Cortex of kidney (tissue), 1 donor: ENCODE measurements at places on chromosomes 4 and X.

GRCh38 chrX:134622813-134623185 is 35.5 kb downstream of the PLAC1 start:
- DNase-seq, result no peak

- no peak for DNase-seq
Measured at GRCh38 chr4:189767941-189768340, 172.7 kb upstream of the FRG1 start.

DNA sequence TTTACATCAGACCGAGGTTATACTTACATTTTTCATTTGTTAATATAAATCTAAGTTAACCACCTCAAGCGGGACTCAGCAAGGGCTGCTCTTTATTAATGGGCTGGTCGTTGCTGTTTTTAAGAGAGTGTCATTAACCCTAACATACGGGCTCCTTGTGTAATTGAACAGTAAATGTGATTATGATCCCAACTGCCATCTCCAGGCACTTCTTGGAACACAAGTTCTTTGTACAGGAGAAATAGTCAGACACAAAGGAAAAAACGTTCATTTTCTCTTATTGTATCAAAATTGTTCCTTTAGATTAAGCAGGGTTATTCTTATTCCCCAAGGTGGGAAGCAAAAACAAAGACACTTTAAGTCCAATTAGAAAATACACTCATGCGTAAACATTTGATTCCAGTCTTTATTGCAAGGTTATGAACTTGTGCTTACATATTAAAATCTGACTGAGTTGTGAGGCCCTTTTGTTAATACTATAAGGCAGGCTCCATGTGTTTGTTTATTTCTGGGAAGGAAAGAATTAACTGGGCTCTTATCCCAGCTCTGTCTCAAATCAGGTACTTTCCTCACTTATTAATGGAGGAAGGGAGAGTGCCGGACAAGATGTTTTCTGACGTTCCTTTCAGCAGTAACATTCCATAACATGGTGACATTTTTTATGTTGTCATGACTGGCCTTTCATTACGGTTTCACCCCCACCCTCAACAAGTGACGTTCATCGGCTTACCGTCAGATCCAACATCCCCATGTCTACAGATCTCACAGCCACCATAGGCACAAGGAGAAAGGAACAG is 95.9 kb downstream of the RASL11B start:
- DNase-seq, result no peak

DNA sequence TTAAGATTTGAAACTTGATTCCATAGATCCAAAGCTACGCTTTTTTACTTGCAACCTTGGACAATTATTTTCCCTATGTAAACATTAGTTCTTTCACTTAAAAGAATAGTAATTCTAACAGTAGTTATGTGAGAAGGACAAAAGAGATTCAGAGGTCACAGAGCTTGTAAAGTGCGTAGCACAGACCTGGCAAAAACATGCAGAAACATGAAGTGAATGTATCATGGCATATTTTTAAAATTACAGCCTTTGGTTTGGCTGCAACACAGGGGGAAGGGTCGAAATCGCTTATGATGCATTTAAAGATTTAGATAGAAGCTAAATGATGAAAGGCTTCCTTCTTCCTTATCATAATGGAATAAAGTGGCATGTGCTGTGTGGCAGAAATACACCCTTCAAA is 1068.8 kb downstream of the ARAP2 start:
- no peak for DNase-seq

GRCh38 chrX:28158019-28158777 is 176.9 kb upstream of the DCAF8L1 start:
- DNase-seq, result no peak

DNA sequence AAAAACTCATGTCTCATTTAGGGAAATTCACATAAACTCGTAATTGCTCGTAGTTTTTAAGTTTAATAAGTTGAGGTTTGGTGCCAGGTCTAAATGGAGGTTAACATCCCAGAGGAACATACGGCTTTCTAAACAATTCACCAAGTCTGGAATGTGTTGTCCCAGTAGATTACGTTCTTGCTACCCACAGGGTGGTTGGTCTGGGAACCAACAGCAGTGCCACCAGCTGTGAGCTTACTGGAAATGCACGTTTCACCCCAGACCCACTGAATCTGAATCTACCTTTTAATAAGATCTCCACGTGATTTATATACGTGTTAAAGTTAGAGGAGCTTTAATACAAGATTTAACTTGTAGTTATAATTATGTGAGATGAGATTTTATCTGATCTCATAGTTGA is 134.3 kb downstream of the BMPR1B start:
- DNase-seq, result no peak

- DNase-seq, result no peak
Measured at GRCh38 chrX:71618303-71618721, at the start of gene CXCR3. CXCR3 (minus strand) TSS chrX:71618511; CDS start chrX:71618449, 62 bp downstream.

DNA sequence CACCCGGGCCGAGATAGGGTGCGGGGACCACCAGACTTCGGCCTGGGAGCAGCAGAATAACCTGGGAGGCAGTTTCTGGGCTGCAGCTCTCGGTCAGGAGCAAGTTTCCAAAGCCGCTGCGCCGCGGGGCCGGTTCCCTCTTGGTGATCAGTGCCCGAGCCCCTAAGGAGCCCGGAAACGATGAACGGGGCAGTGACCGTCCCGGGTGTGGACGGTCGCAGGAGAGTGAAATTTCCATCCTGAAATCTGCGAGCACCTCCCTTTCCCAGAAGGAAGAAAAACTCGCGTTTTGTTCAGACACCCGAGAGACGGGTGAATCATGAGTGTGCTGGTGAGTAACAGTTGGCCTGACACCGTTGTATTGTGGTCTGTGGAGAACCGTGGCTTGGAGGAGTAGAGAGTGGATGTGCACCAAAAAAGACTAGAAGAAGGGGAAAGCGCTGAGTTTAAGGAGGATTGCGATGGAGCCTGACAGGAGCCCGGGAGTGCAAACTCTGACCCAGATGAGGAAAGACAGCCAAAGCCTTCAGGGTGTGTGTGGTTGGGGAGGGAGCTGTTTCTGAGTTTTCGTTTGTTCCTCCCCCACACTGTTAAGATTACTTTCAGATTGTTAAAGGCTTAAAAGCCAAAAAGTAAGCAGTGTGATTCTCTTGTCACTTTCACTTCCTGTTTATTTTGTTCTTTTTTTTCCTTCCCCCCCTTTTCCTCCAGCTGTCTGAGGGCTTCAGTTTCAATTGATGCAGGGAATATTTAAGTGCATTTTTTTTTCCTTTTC is 828 bp downstream of the MCUB start:
- no peak for DNase-seq

DNA sequence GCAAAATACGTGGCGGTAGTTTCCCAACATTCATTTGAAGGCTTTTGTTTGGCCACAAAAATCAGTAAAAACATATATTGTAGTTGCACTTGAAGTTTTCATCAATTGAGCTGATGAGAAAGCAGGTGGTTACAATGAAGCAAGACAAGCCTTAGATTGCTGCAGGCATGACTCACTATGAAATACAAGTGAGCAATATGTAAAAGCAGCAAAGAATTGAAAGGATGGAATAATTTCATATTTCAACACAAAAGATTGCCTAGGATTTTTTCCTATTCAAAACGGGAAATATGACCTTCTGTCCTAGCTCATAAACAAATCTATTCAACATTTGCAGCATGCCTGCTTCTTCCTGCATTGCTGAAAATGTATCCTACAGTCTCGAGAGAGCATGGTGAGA is 190.9 kb upstream of the BANK1 start:
- DNase-seq, result no peak

DNA sequence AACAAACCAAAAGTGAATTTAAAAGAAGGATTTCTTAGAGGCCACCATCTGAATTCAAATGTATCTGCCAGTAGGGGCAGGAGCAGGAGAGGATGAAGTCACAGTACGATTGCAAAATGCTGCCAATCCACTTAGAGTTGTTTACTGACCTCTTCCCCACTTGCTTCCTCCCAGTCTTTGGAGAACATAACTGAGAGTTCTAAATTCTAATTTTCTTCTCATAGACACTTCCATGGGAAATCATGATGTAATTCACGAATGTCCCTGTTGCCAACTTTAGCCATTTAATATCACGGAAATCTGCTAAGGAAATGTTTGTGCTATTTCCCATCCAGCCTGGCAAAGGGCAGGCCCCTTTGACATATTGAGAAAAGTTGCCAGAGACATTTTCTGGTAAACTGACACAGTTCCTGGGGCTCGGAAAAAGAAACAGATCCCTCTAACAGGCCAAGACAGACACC is 33.6 kb upstream of the NOCT start:
- DNase-seq, result no peak

- no peak for DNase-seq
Measured at GRCh38 chr4:147755561-147756295, 23.8 kb downstream of the ARHGAP10 start.

DNA sequence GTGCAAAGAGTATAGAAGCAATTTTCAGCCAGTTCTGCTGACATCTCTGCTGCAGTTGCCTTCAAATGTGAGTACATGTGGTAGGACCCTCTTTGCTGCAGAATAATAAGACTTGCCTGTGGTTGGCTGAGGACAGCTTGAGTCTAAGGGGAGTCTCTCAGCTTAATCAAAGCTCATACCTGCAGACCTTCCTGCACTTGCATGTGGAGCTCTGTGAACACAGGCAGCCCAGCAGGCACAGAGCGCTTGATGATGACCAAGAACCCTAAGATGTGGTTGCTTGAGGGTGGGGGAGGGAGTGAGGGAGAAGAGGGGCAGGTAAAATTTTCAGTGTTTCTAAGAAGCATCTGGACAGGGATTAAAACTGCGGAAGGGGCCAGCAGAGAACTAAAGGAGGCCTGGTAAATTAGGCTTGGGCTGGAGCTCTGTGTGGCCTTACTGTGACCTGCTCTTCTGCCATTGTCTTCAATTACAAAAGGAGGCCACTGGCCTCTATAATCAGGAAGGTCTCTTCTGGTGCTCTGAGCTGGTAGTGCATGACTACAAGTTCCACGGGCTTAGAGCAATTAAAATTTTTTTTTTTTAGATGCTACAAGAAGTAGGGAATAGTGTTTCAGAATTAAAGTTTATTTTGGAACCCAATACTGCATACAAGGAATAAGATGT is 59.9 kb upstream of the CHRNA9 start:
- no peak for DNase-seq

- DNase-seq, result no peak
Measured at GRCh38 chr4:182766857-182767250, 150.3 kb downstream of the DCTD start.

GRCh38 chrX:72573158-72573511 is 492 bp upstream of the HDAC8 start:
- DNase-seq, result no peak

DNA sequence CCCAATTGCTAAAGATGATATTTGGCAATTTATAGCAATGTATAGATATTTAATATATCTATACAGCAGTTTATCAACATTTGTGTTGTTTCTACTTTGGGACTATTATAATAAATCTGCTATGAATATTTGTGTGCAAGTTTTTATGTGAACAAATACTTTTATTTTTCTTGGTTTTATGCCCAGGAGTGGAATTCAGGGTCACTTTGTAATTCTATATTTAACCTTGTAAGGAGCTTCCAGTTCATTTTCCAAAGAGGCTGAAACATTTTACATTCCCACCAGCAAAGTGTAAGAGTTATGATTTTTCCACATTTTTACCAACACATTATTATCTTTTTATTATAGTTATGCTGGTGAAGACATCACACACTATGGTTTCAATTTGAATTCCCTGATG is 801.3 kb downstream of the PCDH18 start:
- DNase-seq, result no peak

DNA sequence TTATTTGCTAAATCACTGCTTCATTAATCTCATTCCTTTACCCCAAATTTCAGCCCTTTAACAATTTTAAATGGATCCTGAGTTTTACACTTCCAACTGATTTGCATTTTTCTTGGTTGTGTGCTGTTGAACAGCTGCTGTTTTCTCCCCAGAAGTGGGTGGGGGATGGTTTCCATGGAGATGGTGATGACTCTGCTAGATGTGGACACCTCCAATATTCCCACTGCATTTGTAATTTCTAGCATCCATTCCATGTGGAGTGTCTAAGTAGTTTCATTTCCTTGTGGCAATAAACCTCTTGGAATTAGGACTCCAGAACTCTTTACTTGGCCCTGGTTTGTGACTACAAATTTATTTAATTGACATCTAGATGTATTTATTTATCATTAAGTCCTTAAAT is 330.4 kb downstream of the GBA3 start:
- DNase-seq, result no peak

DNA sequence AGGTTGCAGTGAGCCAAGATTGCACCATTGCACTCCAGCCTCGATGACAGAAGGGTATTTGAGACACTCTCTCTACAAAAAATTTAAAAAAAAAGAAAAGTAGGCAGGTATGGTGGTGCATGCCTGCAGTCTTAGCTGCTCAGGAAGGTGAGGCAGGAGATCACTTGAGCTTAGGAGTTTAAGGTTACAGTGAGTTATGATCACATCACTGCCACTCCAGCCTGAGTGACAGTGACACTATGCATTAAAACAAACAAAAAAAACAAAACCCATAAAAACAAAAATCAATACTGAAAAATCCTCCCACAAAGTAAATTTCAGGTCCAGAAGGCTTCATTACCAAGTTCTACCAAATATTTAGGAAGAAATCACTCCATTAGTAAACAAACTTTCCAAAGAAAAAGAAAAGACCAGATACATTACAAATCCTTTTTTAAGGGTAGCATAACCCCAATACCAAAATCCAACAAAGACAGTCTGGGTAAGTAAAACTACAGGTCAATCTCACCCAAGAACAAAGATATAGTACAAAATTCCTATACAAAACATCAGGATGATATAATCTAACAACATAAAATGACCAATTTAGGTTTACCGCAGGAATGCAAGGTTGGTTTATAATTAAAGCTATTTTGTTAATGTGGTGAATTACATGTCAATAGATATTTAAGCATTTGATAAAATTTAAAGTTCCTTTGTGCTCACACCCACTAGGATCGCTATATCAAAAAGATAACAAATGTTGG is 11.7 kb downstream of the NELFA start:
- DNase-seq, result no peak

DNA sequence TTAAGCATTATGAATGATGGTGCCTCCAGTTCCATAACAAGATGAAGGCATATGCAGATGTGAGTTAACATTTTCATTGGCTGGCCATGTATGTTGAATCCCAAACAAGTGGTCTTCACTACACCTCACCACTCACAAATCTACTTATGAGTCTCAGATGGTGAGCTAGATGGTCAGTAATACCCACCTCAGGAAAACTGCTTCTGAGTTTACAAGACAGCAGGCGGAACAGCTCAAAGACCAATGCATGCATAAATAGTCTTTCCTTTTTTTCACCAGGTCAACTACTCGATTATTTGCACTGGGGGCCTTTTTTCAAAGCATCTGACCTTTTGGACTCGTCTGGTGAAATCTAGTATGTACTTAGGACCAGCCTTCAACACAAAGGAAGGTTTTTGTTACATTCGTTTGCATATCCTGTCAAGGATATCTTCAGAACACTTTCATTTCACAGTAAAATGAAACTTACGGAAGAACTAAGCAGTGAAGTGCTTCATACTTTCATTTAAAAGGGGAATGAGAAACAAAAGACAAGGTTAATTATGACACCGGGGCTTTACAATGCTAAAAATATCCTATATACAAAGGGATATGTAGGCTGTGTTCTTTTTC is 23.1 kb upstream of the TLR7 start:
- no peak for DNase-seq

GRCh38 chrX:14359727-14360126 is 169.6 kb upstream of the GLRA2 start:
- no peak for DNase-seq
